ENCODE measurements at places on chromosomes 1 and 21.

- no peak for DNase-seq
Observed at GRCh38 chr1:62687421-62687902, 724 bp downstream of the DOCK7 start.

GRCh38 chr21:25838809-25839208, 104.0 kb downstream of the GABPA start:
- no peak for DNase-seq

DNA sequence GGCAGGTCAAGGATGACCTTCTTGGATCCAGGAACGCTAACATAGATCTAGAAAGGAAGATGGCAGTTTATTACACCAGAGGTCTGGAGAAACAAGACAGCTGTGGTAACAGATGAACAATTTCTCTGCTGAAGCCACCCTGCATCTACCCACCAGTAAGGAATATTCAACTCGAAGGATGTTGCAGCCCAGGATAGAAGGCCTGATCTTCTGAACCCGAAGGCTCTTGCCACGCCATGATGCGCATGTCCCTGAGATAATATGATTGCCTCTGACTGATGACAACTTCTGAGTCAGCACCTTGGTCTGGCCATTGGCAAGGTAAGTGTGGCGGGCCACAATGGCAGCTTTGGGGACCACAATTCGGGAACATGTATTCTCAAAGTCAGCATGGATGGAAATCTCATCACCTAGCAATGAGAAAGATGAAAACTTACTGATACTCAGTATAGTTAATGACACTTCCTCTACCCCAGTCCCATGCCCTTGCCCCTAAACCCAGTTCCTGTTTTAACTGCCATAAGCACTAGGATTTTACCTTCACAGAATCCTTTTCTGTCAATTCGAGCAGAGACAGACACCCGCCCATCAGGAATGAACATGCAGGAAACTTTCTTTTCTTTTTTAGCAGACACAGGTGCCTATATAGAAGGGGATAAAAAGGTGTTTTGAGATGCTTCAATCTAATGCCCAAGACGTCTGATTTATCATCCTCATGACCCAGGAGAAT, 1.8 kb downstream of the TXNIP start:
- DNase-seq = no peak

DNA sequence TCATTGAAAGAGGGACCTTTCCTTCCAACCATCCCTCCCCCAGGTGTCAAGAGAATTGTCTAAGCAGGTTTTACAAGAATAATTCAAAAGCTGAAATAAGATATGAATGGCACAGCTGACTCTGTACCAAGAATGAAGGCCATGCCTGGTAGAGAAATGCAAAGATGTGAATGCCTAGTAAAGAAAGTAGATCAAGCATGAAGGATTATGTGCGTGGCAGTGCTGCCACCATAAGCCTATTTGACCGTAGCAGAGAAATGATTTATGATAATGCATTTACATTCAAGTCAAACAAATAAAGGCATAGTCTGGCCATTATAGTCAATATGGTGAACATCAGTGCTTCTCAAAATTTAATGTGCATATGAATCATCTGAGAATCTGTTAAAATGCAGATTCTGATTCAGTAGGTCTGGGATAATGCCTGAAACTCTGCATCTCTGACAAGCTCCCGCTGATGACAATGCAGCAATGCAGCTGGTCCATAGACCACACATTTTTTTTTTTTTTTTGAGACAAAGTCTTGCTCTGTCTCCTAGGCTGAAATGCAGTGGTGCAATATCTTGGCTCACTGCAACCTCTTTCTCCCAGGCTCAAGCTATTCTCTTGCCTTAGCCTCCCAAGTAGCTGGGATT, 16.6 kb upstream of the CLCA4 start:
- DNase-seq = no peak

DNA sequence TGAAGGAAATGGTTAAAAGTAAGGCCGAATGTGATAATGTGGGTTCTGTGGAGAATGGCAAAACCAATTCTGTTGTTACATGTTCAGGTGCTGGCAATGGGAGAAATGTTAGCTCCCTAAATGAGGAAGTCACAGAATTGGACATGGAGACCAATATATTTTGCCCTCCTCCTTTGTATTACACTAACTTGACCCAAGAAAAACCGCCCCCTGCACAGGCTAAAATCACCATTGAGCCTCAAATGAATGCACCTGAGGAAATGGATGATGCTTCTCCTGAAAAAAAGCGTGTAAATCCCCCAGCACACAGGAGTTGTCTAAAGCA, 932 bp downstream of the MAP10 start:
- DNase-seq = no peak

Measured in vagina (tissue), 2 donors.